ENCODE measurements at places on chromosomes 1 and 21. TPM values are rescaled to one million over a fixed set of nuclear protein-coding genes. Genes with fewer than 3 reads are reported as not detected.

The PYCR2 gene
- total RNA-seq = 54.8 TPM

DNA sequence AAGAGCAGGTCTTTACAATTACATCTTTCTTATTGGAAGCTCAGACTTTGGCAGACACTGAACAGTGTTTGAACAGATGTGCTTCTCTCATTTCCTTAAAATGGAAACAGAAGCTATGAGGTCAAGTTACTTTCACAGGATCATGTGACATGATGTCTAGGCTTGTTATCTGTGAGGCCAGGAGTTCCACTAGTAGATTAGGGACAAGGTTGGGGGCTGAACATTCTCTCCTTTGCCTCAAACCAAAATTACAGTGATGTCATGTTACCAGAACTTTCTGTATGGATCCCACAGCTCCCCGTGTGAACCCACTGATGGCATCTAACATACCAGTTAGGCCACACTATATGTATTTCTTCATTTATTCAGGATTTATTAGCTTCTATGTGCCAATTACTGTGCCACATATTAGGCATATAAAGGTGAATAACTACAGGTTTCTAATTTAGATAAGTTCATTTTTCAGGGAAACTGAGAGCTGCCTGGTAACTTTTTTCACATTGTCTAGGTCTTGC is 6.0 kb downstream of the DYNLT5 start:
- no peak for DNase-seq

DNA sequence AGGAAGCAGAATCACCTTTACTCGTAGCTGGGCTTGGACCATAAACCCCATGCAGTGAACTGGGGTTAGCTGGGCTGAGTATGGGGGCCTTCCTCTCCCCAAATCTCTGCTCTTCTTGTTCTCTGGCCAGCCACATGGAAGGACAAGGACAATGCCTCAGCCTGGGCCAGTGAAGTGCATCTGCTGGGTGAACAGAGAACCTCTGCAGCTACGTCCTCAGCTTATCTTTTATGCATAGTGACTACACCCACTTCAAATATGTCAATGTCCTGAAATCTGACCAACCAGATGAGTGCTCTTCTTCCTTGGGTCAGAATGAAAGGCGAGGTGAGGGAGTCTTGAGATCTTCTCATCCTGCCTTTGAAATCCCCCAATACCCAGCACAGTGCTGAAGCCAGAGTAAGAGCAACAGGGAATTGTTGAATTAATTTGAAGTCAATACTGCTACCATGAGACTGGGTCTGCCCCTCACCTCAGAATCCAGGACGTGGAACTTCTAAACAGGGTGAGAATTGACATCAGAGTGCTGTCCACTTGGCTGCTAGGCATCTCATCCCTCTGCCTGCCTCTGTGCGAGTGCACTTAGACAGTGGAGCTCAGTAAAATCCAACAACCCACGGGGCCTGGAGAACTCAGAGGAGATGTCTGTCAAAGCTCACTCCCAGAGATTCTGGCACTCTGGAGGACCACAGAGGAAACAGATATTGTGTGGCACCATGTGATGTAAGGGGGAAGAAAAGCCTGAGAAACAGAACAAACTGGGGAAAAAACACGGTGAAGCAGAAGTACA is 99.0 kb downstream of the IER5 start:
- no peak for DNase-seq

The SERPINC1 gene
- total RNA-seq = not detected

The PLCH2 gene
- 0.59 TPM for total RNA-seq

GRCh38 chr1:238767321-238767720 is 619.0 kb upstream of the CHRM3 start:
- no peak for DNase-seq

GRCh38 chr1:9071554-9072235 is 2.3 kb upstream of the SLC2A5 start:
- DNase-seq = no peak

- DNase-seq = no peak
Measured at GRCh38 chr1:248824301-248824700, 1.4 kb downstream of the SH3BP5L start.

The PLEKHG5 gene
- 31.7 TPM for total RNA-seq

The GPA33 gene
- total RNA-seq = not detected

The OR2L2 gene
- total RNA-seq = 0.09 TPM

GRCh38 chr21:16492356-16492755 is 762.6 kb downstream of the USP25 start:
- DNase-seq = no peak

The HMCN1 gene
- 18.1 TPM for total RNA-seq

The COA6 gene
- total RNA-seq = 32.0 TPM

- DNase-seq = no peak
Measured at GRCh38 chr1:39115271-39116110, 89.0 kb upstream of the MACF1 start.

DNA sequence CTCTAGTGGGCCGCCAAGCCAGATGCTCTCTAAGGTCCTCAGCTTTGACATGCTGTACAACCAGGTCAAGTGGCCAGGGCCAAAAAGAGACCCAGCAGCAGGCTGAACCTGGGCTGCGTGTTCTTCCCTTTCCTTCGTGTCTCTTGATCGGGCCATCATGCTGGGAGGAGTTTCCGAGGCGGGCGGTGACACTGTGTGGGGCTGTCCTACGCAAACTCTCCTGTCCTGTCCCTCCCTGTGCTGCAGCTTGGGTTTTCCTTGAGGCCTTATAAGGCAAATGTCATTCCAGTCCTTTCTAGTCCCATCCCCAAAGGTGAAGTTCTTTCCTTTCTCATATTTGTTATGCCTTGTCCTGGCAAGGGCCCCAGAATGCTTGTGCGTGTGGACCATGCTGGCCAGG is 56.7 kb downstream of the ARHGEF10L start:
- no peak for DNase-seq

The SLAMF7 gene
- total RNA-seq = not detected

DNA sequence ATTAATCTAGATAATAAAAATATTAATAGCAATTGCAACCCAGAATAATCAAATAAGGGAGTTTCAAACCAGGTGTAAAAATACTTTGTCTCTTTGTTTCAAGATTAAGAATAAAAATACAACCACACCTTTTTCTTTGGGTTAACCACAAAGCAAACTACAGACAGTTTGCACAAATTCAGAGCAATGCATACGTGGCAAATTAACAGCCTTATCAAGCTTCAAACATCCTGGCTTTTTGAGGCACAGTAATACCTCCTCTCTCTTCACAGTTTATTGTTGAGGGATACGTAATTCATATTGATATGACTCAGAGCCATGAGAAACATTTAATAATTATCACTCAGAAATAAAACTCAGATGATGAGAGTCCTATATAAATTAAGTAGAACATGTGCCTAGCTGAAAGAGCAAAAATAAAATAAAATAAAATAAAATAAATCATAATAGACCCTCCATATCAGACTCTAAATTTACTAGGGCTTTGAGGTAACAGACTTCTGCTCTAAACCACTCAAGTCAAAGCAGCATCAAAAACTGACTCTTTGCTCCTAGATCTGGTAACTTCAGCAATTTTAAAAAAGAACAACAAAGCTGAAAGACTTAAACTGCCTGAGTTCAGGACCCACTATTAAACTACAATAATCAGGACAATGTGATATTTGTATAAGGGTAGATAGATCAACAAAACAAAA is 11.4 kb downstream of the EDEM3 start:
- no peak for DNase-seq

GRCh38 chr1:71285529-71285928 is 204.7 kb upstream of the ZRANB2 start:
- no peak for DNase-seq

DNA sequence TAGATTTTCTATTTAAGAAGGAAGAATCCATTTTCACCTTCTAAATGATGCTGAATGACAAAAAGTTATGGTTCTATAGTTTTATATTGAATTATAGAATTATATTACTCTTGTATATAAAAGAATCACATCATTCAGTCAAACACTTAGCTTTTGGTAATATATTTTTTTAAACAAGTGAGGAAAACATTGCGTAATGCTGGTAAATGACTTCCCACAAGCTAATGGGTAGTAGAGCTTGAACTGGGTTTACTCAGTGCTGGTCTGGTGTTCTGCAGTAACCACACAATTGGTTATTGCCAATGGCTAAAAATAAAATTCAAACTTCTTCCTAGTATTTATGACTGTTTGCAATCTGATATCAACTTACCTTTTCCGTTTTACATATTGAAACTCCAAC is 10.6 kb upstream of the GIPC2 start:
- DNase-seq = no peak

GRCh38 chr1:66331658-66332547 is 202.1 kb upstream of the SGIP1 start:
- peak; percentile 46 for DNase-seq

GRCh38 chr1:195897076-195897475 is 711.2 kb downstream of the KCNT2 start:
- DNase-seq = no peak

The PRPF38B gene
- total RNA-seq = 58.5 TPM

The TRIM33 gene
- 54.3 TPM for total RNA-seq

The KRTAP21-2 gene
- total RNA-seq = not detected

The C1orf141 gene
- not detected for total RNA-seq

The CELA2A gene
- total RNA-seq = not detected

GRCh38 chr1:167043752-167044488 is 46.3 kb downstream of the GPA33 start:
- no peak for DNase-seq

The NBPF6 gene
- not detected for total RNA-seq

DNA sequence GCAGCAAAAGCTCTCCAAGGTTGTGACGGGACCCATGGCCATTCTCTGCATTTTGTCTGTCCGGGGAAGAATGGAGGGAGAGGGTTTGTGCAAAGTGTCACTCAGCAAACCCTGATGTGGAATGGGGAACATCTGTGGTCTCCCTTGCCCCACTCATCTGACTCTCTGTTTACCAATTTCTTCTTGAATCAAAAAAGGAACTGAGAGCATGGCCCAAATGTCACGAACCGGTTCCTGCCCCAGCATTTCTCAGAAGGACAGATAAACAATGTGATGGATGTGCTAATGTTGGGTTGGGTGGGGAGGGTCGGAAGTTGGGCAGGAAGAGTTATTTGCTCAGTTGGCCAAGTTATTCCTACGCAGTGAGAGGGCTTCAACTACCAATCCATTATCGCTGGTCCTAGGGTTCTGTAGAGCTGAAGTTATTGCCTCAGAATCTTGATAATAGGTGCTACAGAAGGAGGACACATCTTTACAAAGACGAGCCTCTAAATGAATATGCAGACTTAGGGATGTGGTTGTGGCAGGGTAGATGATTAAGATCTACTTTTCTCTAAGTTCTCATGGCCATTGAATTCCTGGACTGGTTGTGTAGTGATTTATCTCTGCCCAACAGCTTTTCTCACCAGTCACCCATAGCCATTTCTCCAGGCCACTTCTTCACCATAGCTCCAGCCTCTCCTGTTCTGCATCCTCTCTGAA is 9.6 kb upstream of the DUSP12 start:
- DNase-seq = no peak

The FAM131C gene
- 0.48 TPM for total RNA-seq

- DNase-seq = no peak
Measured at GRCh38 chr1:221824025-221824424, 82.1 kb upstream of the DUSP10 start.

The CD5L gene
- not detected for total RNA-seq

The MROH9 gene
- not detected for total RNA-seq
